ENCODE measurements at places on chromosomes 6 and 20.

- DNase-seq, result no peak
Measured at GRCh38 chr20:6576726-6577125, 190.8 kb upstream of the BMP2 start.

GRCh38 chr6:35258858-35259193 is 709 bp upstream of the ZNF76 start:
- DNase-seq, result no peak

DNA sequence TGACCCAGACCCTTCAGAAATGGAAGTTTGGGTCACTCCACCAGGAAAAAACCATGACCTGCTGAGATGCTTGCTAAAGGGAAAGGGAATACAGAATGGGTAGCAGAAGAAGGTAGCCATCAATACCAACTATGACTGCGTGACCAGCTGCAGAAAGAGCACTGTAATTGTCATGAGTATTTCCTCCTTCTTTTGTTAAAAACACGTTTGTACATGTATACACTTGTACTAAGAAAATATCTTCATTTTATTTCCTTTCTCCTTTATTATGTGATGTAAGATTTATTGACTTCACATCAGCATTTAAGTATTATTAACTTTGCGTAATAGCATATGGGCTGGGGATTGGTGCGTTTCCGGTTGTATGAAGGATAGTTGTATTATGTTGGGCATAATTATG is 12.6 kb upstream of the MUC21 start:
- DNase-seq, result no peak

GRCh38 chr6:106518748-106519147 is 110.5 kb downstream of the RTN4IP1 start:
- no peak for DNase-seq

GRCh38 chr6:140124498-140124897 is 750.0 kb upstream of the CITED2 start:
- no peak for DNase-seq
